Activated naive CD4-positive, alpha-beta T cell treated with anti-CD3 and anti-CD28 coated beads, Interleukin-2, amount 50 U/mL, for 16 hours (primary cell): ENCODE measurements at places on chromosomes 11 and 22.

DNA sequence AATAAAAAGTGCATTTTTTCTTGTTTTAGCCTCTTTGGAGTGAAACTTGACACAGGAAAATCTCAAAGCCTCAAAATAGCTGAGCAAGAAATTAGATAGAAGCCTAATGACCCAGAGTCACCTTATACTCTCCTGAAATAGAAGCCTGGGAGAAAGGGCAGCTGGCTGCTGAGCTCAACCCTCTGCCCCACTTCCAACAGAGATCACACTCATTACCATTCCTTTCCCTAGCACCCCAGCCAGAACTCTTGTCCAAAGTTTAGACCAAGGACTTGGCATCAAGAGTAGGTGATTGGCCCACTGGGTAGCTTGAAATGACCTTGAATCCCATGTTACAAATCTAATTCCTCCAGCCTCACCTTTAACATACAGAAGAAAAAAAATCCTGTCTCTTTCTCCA is 62.7 kb upstream of the AMOTL1 start:
- no peak for DNase-seq

- no peak for DNase-seq
These were observed 20.1 kb upstream of the KDM2A start for GRCh38 chr11:67098799-67099429.

- DNase-seq = no peak
These were observed 19.4 kb upstream of the CTSD start for GRCh38 chr11:1782831-1783724.

GRCh38 chr11:36377759-36378564 is 81.9 kb downstream of the PRR5L start:
- DNase-seq = no peak

DNA sequence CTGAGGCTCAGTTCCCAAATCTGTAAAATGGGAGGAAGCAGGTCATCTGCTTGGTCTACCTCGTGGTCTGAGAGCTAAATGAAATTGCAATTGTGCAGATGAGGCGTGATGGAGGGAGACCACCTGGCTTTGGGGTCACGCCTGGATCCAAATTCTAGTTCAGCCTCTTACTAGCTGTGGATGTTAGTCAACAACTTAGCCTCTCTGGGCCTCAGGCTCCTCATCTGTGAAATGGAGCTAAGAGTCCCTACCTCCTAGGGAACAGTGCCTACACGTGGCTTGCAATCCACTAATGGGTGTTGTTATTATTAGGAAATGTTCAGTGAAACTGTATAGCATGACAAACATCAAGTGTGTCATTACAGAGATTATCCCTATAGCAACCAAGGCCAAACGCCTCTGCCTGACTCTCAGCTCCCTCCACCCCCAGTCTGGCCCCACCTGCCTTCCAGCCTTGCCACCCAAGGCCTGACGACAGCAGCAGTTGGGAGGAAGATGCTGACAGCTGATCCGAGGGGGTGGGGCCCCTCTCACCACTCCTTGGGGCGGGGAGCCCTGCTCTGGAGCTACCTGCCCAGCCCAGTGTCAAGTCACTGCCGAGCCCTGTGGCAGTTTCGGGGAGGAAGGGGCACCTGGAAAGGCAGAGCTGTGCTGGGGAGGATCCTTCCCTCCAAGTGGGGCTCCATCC is 1.7 kb upstream of the RHOD start:
- no peak for DNase-seq

- DNase-seq = no peak
These were observed 118.2 kb upstream of the SLC5A12 start for GRCh38 chr11:26839911-26840698.

- no peak for DNase-seq
These were observed 47.5 kb downstream of the PAMR1 start for GRCh38 chr11:35477901-35478300.

- DNase-seq = no peak
These were observed 26.3 kb downstream of the NLRP14 start for GRCh38 chr11:7046474-7047175.

- DNase-seq = no peak
These were observed 2.4 kb downstream of the CCDC188 start for GRCh38 chr22:20148414-20148813.

GRCh38 chr11:25349537-25349936 is 852.7 kb downstream of the LUZP2 start:
- no peak for DNase-seq

DNA sequence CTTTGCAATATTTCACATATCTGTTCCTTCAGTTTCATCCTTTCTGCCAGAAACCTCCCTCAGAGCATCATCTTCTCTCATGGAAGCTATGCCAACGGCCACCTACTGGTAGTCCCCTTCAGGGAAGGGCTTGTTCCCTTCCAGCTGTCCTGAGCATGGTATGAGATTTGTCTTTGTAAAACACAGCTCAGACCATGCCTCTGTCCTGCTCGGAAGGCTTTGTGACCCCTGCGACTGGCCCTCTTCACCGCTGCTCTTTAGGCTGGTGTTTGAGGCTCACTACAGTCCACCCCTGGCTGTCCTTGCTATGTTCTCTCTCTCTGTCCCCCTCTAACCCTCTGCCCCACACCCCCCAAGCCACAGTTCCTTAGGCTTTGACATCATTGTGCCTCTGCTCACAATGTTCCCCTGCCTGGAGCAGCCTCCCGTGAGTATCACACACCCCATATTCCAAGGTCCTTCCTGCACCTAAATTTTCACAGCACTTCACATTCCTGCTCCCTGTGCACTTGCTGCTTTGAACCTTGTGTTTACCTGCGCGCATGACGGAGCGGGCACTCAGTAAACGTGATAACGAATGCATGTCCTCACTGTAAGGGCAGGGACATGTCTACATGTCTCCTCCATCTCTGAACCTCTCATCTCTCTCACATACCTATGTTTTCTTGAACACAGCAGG is 24.0 kb upstream of the ACER3 start:
- no peak for DNase-seq

- DNase-seq = no peak
These were observed 561.9 kb upstream of the ANO5 start for GRCh38 chr11:21630934-21631478.

DNA sequence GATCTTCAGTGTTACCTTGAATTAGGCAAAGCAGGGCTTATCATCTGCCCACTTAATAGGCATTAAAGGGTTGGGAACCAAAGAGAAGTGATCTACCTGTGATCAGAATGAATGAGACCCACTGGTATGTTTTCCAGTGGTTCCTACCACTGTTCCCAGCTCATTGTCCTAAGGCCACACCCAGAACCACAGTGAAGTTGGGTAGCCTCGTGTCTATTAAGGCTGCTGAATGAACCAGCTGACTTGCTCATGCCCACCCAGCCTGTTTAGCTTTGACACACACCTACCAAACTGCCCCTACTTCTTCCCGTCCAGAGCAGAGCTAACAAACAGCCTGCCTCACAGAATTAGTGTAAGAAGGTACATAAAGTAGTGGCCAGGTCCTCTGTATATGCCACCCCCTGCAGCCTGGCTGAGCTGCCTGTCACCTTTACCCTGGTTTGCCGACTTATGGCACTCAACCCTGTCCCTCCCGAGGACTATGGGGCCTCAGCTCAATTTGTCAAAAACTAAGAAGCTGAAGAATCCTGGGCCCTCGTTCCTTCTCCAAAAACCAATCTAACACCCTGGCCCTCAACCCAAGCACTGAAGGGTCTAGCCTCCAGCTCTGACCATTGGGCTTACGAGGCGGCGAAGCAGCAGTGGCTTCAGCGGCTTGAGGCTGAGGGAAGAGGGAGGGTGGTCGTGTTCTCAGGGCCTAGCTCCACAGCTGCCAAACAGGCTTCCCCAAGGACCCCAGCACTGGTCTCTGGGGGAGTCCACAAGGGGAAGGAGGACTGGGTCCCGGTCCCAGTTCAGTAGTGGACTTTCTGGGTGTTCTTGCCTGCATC is 9.8 kb downstream of the UCP2 start:
- no peak for DNase-seq

DNA sequence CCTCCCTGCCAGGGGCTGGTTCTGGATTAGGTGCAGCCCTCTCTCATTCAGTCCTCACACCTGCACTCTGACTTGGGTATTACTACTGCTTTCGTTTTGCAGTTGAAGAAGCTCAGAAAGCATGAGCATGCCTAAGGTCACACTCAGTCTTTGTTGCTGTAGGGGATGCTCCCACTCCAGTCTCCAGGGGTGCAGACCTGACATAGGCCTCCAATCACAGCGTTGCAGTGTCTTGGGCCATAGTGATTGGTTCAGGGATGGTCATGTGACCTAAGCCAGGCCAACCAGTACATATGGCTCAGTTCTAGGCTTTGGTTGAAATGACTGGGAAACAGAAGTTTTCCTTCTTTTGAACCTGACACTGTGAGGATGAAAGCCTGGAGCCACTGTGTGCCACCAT is 61.7 kb downstream of the FBXO7 start:
- DNase-seq = no peak

DNA sequence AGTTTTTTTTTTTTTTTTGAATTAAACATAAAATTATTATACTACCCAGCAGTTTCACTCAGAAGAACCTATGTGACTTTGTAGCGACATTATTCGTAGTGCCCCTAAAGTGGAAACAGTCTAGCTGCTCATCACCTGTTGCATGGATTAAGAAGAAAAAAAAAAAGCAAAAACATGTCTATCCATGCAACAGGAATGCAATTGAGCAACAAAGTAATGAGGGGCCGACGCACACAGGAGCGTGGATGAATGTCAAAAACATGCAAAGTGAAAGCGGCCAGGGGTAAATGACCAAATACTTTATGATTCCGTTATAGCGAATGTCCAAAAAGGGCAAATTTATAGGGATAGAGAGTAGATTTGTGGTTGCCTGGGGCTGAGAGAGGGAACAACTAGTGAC is 16.3 kb downstream of the MYO18B start:
- no peak for DNase-seq

GRCh38 chr11:34356913-34357700 is 703 bp downstream of the ABTB2 start:
- peak; percentile 60 for DNase-seq

DNA sequence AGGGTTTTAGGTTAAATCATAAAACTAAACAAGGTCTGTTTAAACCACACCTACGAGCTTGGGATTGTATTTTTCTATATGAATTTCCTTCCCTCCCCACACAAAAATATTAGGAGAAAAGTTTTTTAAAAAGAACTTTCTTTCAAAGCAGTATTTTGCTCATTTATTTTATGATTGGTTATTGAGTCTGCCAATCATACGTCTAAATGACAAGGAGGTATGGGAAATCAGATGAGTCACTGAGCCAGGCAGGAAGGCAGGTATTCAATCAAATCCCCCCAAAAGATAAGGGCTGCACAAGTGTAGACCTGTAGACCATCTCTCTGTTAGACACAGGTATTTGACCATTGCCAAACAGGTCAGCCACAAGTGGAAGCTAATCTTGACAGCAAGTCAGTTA is 440.1 kb upstream of the CCDC90B start:
- no peak for DNase-seq

GRCh38 chr11:19724765-19725164 is 12.1 kb downstream of the NAV2 start:
- no peak for DNase-seq

DNA sequence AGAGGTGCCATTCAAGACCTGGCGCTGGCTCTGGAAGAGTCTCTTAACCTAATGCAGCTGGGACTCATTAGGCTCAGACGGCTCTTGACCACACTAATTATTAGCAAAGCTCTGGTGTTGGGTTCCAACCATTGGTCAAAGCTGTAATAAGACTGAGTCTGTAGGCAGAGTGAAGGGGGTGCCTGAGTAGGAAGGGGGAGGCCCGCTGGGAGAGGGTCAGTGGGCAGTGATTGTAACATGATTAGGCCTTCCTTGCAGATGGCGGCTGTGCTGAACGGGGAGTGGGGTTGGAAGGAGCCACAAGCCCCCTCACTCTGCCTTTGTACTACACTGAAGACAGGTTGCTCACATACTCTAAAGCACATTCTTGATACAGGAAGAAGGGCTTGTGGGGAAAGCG is 5.2 kb downstream of the SRPRA start:
- DNase-seq = no peak

GRCh38 chr11:16924462-16924825 is 89.8 kb downstream of the PLEKHA7 start:
- no peak for DNase-seq

DNA sequence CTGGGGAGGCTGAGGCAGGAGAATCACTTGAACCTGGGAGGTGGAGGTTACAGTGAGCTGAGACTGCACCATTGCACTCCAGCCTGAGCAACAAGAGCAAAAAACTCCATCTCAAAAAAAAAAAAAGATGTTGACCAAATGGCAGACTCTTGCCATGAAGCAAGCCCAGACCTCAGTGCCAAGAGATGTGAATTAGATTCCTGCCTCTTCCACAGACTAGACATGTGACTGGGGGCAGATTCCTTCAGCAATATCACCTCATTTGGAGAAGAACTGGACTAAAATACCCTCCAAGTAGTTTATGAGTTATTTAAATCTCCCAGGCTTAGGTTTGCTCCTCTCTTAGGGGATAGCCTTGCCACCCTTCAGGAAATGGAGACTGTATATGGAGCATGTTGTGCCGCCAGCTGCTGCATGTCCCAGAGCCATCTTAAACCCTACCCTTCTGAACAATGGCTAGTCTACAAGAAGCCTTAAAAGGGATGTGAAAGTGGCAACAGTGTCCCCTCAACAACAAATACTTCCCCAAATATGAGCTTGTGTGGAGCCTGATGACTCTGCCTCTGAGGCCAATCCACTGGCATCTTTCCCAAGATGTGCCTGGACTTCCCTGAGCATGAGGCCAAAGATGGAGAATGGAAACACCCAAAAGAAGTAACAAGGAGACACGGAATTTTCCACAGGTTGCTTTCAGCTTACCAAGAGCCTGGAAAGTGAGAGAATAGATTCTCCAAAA is 763 bp upstream of the MS4A7 start:
- DNase-seq = no peak

GRCh38 chr22:29004647-29005371 is 56.8 kb downstream of the C22orf31 start:
- no peak for DNase-seq

GRCh38 chr22:21651521-21652009 is 9.5 kb downstream of the SDF2L1 start:
- DNase-seq = no peak
